ENCODE measurements at places on chromosomes 2 and 18.

- DNase-seq, result no peak
These were observed 79.7 kb upstream of the MAP4K4 start for GRCh38 chr2:101617796-101618195.

GRCh38 chr2:26942543-26943295 lies 27.7 kb upstream of the MAPRE3 start:
- peak; percentile 19 for DNase-seq

GRCh38 chr2:207260947-207261346 lies 95.2 kb upstream of the KLF7 start:
- no peak for DNase-seq

DNA sequence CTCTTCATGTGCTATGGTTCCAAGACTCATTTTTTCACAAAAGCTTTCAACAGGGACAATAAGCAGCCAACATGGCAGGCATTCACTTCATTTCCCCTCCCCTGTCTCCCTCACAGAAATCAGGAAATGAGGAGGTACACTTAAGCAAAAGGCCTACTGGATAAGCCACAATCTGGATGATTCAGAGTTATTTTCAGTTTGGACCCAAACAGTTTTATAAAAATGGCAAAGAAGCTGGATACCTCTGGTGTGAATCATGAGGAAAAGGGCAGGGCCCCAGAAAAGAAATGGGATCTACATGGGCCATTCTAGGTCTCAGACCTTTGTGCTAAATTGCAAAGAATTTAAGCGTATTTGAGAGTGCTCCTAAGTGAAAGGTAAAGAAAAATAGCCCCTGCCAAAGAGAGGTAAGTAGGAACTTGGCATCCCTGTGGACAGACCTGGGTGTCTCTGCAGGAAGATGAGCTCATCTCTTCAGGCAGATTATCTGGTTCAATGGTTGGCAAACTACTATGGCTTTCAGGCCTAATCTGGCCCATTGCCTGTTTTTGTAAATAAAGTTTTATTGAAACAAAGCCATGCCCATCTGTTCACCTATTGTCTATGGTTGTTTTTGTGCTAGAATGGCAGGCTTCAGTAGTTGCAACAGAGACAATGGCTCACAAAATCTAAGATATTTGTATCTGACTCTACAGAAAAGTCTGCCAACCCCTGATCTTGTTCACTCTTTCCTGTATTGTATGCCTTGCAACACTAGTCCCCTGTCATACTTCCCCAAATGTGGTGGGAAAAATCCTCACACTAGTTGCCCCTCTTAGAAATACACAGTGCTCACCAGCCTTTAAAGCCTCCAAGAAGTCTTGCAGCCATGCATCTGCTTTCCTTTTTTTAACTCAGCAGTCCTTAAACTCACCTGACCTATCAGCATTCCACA lies 315.0 kb downstream of the ALK start:
- no peak for DNase-seq

GRCh38 chr2:227477291-227477690 lies 5.3 kb downstream of the AGFG1 start:
- no peak for DNase-seq

DNA sequence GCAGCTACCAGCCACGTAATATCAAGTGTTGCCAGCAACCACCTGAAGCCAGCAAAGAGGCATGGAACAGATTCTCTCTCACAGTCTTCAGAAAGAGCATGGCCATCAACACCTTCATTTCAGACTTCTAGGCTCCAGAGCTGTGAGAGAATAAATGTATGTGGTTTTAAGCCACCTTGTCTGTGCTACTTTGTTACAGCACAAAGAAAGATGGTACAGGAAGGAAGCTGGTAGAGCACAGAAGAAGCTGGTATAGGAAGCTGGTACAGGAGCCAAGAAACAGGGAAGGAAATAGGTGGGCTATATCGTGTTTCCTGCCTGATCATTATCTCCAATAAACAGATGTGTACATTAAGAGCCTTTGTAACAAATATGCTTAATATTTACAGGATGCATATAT lies 217.4 kb downstream of the DPP10 start:
- no peak for DNase-seq

- DNase-seq, result peak; percentile 97
These were observed 50.3 kb downstream of the ARL4C start for GRCh38 chr2:234446404-234447076.

DNA sequence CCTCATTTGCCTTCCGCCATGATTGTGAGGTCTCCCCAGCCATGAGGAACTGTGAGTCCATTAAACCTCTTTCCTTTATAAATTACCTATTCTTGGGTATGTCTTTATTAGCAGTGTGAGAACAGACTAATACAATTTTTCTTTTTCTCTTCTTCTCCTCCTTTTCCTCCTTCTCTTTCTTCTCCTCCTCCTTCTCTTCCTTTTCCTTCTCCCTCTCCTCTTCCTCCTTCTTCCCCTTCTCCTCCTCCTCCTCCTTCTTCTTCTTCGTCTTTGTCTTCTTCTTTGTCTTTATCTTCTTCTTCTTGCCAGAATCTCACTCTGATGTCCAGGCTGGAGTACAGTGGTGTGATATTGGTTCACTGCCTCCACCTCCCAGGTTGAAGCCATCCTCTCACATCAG lies 20.2 kb downstream of the SKA1 start:
- DNase-seq, result no peak

DNA sequence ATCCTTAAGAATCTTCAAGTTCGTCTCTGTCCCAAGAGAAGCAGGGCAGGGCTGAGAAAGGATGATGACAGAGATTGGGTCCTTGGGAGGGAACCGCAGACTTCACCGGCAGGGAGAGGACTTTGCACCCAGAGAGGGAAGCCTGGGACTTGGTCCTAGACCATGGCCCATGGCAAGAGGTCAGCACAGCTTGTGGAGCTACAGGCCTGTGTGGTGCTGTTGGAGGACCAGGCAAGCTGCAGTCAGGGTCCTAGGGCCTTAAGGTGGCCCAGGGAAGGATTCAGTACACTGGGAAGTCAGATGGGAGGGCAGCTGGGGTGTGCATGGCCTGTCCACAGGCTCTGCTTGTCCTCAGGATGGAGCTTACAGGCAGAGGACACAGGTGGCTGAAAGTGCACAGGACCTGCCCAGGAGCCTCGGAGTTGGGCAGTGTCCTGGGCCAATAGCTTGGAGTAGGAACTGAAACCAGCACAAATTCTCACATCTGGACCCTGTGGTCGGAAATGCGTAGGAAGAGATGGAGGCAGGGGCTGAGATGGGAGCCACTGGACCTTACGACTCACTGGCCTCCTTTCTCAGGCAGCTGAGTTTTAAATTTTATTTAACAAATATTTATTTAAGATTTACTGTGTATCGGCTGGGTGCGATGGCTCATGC lies 56.4 kb upstream of the TCF7L1 start:
- no peak for DNase-seq

- no peak for DNase-seq
These were observed 132.3 kb upstream of the RND3 start for GRCh38 chr2:150619607-150620330.

- DNase-seq, result no peak
These were observed 172.1 kb downstream of the GFPT1 start for GRCh38 chr2:69214898-69215297.

GRCh38 chr2:56195563-56195962 lies 11.8 kb downstream of the CCDC85A start:
- DNase-seq, result no peak

GRCh38 chr2:109466674-109467575 lies 146.8 kb downstream of the SEPTIN10 start:
- DNase-seq, result no peak

GRCh38 chr2:101433465-101433864 lies 41.4 kb downstream of the RFX8 start:
- DNase-seq, result no peak

- DNase-seq, result no peak
These were observed 156.9 kb upstream of the GLI2 start for GRCh38 chr2:120578576-120579352.

GRCh38 chr2:160294339-160294803 lies 94.3 kb upstream of the ITGB6 start:
- DNase-seq, result no peak

GRCh38 chr2:19806131-19806530 lies 95.7 kb downstream of the TTC32 start:
- DNase-seq, result no peak

GRCh38 chr18:36186461-36187192 lies 670 bp upstream of the MOCOS start:
- DNase-seq, result no peak

DNA sequence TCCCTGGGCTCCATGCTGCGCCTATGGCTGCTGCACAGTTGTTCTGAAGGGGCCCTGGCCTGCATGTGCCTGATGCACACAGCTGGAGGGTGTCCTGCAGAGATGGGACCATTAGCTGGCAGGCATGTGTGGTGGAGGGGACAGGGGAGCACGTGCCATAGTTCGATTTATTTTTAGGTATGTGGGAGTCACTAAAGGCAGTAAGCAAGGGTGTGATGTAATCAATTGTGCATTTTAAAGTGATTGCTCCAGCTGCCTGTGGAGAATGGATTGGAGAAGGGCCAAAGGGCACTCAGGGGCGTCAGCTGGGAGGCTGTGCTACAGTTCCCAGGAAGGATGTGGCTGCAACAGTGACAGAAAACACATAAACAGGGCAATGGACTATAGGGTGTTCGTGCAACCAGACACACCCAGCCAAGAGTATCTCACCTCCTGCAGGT lies 205.1 kb downstream of the ARL4C start:
- DNase-seq, result no peak

DNA sequence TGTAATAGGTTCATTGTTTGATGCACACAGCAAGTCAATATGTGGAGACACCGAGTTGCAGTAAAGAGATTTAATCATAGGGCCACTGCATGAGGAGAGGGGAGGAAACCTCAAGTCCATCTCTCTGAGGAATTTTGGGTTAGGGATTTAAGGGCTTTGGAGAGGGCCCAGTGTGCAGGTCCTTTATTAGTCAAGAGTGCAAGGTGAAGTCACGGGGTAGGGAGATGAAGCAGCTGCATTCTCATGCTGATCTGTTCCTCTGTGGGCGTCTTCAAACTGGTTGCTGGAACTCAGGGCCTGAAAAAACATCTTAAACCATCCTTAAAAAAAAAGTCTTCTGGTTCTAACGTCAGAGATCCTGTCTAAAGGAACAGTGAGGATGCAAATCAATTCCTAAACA lies 131.6 kb downstream of the NXPH2 start:
- DNase-seq, result no peak

DNA sequence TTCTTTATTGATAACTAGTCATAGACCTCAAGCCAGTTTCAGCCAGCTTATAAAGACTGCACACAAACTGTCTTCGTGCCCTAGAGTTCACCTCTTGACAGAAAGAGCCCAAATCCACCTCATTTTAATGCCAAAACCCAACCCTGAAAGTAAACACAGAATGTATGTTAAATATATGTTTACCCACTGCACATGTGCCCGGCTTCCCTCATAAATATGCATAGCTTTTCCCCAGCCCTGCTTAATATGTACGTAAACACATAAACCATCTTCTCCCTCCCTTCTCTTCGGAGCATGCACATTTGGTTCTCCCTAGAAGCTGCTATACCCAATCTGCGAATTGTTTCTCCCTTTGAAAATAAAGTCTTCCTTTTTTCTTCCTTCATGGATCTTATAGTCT lies 73.9 kb upstream of the XIRP2 start:
- no peak for DNase-seq

- no peak for DNase-seq
These were observed 166.0 kb upstream of the PIK3C3 start for GRCh38 chr18:41789001-41789400.

- DNase-seq, result no peak
These were observed 502.7 kb downstream of the PLCL1 start for GRCh38 chr2:198307093-198307492.
